Activated naive CD4-positive, alpha-beta T cell treated with anti-CD3 and anti-CD28 coated beads, Interleukin-2, amount 10 ng/mL, durations not matched to agents 7 days and 5 days (primary cell): ENCODE measurements at places on chromosomes 7 and 10.

- no peak for DNase-seq
Observed at GRCh38 chr10:125592897-125593296, 90.1 kb downstream of the TEX36 start.

DNA sequence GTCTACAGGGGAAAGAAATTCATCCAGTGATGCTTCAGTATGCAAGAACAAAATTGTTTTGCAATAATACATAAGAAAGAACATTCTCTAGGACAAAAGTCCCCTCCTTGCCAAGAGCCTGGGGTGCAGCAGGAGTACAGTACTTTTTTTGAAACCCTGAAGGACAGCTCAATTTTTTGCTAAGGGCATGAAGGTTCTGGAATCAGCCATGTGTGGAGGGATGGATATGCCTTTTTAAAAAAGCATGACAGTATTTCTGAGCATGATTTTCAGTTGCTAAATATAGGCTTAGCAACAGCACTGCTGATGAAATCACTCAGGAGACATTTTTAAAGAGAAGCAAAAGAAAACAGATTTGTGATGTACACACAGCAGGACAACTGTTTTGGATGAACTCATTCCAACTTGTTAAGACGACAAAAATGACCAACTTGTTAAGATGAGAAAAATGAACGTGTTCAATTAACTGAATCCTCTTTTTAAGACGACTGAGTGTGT, 39.3 kb downstream of the HBP1 start:
- no peak for DNase-seq

DNA sequence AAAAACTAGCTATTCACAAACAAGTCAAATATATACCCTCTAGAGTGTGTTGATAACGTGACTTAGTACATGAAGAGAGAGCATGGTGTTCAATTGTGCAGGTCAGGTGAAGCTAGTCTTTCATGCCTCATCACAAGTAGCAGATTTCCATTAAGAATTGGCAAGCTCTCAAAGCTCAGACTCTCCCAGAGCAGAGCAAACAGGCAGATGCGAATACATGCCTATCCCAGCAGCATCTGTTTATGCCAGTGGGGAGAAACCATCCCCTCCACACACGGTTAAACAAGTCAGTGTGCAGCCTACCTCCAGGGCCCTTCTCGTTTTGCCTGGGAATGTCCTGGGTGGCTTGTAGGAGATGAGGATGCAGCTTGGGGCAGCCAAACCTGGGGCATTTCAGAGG, 532.5 kb upstream of the C7orf33 start:
- DNase-seq: no peak

DNA sequence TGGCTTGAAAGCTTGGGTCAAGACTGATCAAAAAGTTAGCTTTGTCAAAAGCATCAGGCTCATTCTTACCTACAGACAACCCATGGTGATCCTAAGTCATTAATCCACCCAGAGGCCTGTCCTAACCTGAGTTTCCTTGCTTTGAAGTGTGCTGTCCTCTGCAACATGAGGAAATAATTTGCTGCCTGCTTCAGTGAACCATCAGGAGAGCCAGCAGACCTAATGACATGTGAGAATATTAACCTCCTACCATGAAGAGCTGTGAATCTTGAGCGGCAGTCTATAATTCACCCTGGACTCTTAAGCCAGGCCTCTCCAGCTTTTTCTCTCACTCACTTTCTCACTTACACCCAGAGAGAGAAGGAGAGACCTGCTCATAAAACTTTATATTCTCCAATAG, 590.0 kb downstream of the LRMDA start:
- no peak for DNase-seq

DNA sequence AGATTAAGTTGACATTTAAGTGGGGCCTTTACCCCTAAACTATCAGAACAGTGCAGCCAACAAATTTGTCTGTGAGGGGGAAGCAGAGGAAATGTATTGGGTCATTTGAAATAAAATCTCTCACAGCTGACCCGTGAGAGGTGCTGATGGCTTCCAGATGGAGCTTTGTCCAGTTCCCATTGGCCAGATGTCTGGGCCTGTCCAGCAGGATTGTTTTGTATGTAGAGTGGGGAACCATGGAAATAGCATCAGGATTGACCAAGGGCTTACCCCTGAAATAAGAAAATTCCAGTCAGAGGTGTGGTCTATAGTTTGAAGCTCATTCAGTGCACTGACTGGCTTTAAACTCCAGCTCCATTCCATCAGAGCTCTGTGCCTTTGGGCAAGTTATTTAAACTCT, 50.6 kb downstream of the INHBA start:
- no peak for DNase-seq

DNA sequence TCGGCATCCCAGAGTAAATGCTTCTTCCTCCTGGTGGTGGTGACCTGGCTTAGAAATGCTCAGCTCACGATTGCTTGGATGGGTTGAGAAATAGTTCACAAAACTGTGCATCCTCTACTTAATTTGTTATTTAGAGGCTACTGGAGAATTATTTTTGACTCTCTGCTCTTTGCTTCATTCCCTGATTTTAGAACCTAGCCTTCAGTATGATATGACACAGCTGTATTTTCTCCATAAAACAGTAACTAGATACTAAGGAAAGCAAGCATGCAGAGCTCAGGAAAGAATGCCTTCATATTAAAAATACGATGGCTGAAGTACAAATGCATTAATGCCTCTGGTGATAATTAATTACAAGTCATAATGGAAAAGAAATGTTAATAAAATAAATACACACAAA, 602.0 kb upstream of the COBL start:
- no peak for DNase-seq

DNA sequence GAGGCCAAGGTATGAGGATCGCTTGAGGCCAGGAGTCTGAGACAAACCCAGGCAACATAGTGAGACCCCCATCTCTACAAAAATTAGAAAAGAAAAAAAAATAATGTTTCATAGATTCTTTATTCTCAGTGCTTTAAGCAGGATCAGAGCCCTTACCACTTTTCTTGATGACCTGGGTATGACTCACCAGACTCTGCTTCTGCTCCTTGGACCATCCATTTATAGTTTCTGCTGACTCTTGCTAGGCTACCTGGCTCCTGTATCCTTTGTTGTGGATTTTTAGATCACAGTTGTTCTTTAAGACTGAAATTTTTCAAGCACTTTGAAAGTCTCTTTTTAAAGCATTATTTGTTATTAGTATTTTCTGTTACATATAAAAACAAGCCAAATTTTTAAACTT, 411.1 kb downstream of the GFRA1 start:
- DNase-seq: no peak

DNA sequence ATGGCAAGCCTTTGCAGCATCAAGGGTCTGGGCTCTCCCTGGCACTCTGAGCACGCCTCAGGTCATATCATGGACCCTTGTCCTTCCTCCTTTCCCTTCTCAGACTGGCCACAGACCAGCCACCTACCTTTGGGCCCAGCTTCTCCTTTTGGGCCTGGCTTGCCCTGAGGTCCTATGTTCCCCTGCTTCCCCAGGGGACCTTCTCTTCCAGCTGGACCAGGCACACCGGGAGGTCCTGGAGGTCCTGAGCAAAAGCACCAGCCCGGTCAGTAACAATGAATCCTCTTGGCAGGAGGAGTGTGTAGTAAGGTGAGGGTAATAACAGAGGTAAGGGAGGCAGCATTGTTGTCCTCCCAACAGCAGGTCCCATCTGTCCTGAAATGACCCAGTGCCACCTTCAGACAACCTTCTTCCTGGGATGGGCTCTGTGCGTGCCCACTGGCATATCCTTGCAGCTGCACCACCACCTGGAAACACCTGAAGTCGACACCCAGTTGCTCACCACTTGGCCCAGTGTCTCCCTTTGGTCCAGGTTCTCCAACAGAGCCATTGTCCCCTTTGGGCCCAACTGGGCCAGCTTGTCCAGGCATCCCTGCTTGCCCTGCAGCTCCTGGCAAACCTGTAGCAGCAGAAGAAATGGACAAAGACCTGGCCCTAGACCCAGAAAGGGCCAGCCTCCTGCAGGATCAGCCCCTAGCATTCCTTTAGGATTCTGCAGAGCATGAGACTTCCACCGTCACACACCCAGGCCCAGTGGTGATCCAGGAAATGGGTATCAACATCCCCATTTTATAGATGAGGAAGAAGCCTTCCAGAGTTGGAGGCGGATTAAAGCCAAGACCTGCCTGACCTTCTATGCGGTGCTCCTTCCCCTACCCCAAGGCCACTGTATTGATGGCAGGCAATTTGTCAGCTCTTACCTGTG, 6.4 kb downstream of the SFTPD start:
- no peak for DNase-seq

GRCh38 chr10:62390497-62391176, 16.5 kb downstream of the ZNF365 start:
- no peak for DNase-seq

GRCh38 chr7:135928136-135928535, 49.0 kb downstream of the MTPN start:
- DNase-seq: no peak

- DNase-seq: no peak
Observed at GRCh38 chr10:77566236-77566635, 71.4 kb downstream of the KCNMA1 start.

- DNase-seq: no peak
Observed at GRCh38 chr7:8056439-8056838, 87.8 kb downstream of the GLCCI1 start.

- DNase-seq: no peak
Observed at GRCh38 chr7:105189859-105190492, 176.0 kb downstream of the KMT2E start.

DNA sequence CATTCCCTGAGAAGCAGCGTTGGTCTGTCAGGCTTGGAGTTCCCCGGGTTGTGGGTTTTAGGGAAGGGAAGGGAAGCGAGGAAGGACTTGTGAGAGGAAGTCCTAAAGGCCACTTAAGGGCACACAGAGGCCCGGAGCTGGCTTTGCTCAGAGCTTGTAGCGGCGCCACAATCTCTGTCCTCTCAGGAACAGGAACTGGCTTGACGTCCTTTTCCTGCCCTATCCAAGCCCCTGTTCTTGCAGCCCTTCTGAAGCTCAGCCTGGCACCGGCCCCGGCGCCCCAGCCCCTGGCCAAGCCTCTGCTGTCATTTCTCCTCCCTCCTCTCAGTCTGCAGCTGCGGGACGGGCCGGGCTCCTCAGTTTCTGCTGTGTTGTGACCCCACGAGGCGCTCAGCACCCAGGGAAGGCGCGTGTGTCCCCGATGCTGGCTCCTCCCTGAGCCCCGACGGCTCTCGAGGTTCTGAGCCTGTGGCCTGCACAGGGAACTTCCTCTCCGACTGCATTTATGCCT, at the start of gene GIMAP8:
GIMAP8 (plus strand) TSS at position 140 of the 511 bp plus-strand sequence. CDS start 16,069 bp downstream, outside the sequence.
- peak; percentile 83 for DNase-seq
